ENCODE measurements at places on chromosomes 1 and 21. TPM values are rescaled to one million over a fixed set of nuclear protein-coding genes. Genes with fewer than 3 reads are reported as not detected.

The C1QTNF12 gene
- polyA plus RNA-seq, result not detected

The MYOM3 gene
- not detected for polyA plus RNA-seq

The DESI2 gene
- polyA plus RNA-seq, result 7.9 TPM

The MTF1 gene
- 1.6 TPM for polyA plus RNA-seq

The BACE2 gene
- polyA plus RNA-seq, result 0.78 TPM

The PKNOX1 gene
- 9.7 TPM for polyA plus RNA-seq

The IL19 gene
- polyA plus RNA-seq, result not detected

The DDR2 gene
- polyA plus RNA-seq, result 1.1 TPM

The ELF3 gene
- polyA plus RNA-seq, result not detected

The KRTAP12-2 gene
- polyA plus RNA-seq, result not detected

The SLC44A3 gene
- polyA plus RNA-seq, result 10.3 TPM

The TSPAN2 gene
- polyA plus RNA-seq, result 10.4 TPM

The SLAMF9 gene
- not detected for polyA plus RNA-seq

Measured in Purkinje cell (primary cell).